ENCODE measurements at places on chromosomes 5 and 9. TPM values are rescaled to one million over a fixed set of nuclear protein-coding genes. Genes with fewer than 3 reads are reported as not detected.

- no peak for DNase-seq
Measured at GRCh38 chr9:129666575-129666974, 1.1 kb downstream of the PRRX2 start.

- DNase-seq: no peak
Measured at GRCh38 chr5:147407094-147407681, 102.7 kb downstream of the DPYSL3 start.

GRCh38 chr5:149802008-149802680, 72.0 kb downstream of the PPARGC1B start:
- DNase-seq: no peak

DNA sequence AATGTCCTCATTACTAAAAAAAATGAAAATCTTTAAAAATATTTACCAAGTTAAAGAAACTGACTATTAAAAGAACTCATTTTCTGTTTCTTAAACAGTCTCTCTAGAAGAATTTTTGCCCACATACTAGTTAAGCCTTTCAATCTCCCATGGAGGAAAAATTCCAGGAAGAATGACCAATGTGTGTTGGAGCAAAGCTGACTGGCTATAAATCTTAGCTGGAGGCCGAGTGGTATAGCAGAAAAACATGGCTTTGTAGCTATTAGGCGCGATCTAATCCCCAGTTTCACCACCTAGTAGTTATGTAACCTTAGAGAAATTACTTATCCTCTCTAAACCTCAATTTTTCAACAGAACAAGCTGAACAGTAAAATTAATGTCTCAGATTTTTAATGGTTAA, 135.5 kb upstream of the PRLR start:
- DNase-seq: no peak

DNA sequence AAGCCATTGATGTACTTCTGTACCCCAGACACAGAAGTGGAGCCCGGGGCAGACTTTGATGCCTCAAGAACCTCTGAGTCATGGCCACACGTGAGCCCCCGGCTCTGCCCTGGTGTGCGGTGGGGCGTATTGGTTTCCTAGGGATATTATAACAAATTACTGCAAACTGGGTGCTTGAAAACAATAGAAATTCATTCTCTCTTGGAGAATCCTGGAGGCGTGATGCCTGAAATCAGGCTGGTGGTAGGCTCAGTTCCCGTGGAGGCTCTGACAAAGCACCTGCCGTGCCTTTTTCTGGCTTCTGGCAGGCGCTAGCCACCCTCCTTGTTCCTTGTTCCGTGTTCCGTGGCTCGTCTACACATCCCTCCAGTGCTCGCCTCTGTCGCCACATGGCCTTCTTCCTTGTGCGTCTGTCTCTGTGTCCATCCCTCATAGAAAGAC, 24.2 kb downstream of the NEK6 start:
- no peak for DNase-seq

DNA sequence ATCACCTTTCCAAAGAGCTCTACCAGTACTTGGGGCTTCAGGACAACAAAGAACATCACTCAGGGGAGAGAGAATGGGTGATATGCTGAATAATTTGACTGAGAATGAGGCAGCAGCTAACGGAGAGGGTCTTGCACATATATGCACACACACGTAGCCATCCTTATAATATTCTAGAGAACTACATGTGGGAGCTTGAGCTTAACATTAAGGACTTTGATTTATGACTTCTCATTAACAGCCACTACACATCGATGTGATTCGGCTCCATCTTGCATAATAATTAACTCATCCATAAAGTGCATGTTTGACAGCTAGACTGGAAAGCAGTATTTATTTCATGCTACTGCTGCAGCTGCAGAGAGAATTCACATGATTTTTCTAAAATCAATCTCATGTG, 163.4 kb downstream of the RAB3C start:
- DNase-seq: no peak

GRCh38 chr5:50717651-50718050, 51.2 kb downstream of the PARP8 start:
- DNase-seq: no peak

- DNase-seq: no peak
Measured at GRCh38 chr9:96646081-96646991, 8.8 kb downstream of the PRXL2C start.

GRCh38 chr9:8362250-8362649, 562.7 kb upstream of the DMAC1 start:
- DNase-seq: no peak

DNA sequence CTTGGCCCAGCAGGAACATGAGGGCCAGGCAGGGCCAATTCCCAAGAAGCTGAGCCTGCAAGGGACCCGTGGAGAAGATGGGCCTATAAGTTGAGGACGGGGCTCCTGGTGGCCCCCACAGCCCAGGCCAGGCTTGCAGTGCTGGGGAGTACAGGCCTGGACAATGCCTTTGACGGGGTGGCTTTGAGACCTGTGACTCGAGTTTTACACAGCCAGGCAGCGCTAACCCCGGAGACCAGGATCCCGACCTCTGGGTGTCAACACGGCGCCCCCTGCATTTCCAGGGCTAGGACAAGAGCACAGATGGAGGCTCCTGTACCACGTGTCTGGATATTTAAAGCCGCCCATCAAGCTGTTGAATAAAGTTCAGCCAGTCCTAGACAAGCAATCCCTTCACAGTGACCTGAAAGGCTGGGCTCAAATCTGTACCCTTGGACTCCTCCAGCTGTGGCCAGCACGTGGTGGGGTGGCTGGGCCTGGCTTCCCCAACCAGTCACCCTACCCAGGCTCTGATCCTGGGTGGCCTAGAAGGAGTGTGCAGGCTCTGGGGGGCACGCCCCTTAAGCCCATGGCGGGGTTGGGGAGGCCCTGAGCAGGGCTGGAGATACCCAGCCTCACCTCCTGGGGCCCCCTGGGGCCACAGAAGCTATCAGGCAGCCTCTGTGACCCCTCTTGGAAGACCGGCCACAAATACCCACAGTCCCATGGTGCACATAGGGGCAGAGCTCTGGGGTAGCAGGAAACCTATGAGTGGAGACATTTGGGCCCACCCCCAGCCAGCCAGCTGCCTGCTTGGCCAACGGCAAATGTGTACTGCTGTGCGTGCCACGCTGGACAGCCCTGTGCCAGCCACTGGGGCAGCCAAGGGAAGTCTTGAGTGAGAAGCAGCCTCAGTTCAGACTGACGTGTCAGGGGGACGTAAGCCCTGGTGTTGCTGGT, 88.7 kb downstream of the NTNG2 start:
- DNase-seq: no peak

The EIF4E1B gene
- not detected for total RNA-seq

The FIBCD1 gene
- total RNA-seq: not detected

The LRRC19 gene
- total RNA-seq: not detected

The FOXD4L5 gene
- total RNA-seq: 0.23 TPM
